ENCODE measurements at places on chromosomes 13 and 19.

- DNase-seq: peak; percentile 16
These were observed 43.2 kb downstream of the MLLT1 start for GRCh38 chr19:6236310-6237291.

DNA sequence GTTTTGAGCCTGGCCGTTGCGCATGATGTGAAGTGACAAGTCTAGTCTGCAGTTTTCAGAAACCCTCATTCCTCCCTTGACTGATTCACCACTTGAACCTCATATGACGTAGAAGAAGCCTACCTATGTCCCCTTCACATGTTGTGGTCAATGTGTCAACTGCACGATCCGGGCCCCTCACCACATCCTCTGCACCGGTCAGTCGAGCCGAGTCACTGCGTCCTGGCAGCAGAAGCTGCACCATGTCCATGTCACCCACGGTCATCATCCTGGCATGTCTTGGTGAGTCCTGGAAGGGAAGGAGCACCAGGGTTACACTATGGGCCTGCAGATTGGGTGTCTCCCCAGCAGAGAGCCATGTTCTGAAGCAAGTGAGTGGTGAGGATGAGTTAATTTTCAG lies at the start of gene KIR2DL4:
Gene KIR2DL4 (plus strand): TSS at position 201 of the 400 bp plus-strand sequence. CDS start 42 bp downstream, at position 243.
- no peak for DNase-seq

- no peak for DNase-seq
These were observed 484.5 kb downstream of the LIG4 start for GRCh38 chr13:107730813-107731212.

DNA sequence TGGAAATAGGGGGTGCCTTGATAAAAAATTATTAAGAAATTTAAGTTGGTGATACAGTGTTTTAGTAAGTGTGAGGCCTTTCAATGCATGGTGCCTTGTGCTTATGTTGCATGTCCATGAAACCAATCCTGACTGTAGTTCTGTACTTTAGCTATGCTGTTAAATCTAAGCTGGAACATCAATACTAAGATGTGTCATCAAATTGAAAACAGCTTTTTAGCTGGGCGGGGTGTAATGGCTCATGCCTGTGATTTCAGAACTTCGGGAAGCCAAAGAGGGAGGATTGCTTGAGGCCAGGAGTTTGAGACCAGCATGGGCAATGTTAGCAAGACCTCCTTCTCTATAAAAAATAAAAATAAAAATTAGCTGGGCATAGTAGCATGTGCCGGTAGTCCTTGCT lies 930.3 kb upstream of the PCDH9 start:
- DNase-seq: no peak

GRCh38 chr13:36858290-36858689 lies 39.3 kb downstream of the RFXAP start:
- peak; percentile 16 for DNase-seq

GRCh38 chr13:66780814-66781213 lies 449.3 kb downstream of the PCDH9 start:
- no peak for DNase-seq

DNA sequence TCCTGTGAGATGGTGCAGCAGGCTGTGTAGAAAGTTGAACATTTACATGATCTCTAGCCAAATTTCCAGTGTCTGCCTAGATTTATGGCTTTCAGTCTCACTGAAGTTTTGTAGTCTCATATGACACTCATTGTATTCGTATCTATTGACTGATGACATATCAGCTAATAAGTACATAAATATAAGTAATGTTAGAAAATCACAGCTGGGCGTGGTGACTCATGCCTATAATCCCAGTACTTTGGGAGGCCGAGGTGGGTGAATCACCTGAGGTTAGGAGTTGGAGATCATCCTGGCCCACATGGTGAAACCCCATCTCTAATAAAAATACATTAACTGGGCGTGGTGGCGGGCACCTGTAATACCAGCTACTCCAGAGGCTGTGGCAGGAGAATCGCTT lies 54.7 kb upstream of the HTR2A start:
- DNase-seq: no peak

DNA sequence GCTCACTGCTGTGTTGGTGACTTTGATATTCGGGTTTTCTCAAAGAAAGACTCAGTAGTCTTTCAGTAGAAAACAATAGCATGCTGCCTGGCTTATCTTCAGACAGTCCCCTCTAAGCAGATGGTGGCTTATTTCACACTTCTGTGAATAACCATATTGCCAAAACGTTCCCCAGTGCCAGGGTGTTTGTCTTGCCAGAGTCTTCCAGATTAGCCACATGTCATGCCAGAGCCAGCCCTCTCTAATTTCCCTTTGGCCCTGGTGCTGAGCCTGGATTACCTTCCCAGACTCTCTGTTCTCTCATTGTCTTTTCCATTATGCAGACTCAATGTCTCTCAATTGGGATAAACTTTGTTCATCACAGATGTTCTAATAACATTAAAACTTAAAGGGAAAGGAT lies 488.0 kb upstream of the ATXN8OS start:
- DNase-seq: no peak

DNA sequence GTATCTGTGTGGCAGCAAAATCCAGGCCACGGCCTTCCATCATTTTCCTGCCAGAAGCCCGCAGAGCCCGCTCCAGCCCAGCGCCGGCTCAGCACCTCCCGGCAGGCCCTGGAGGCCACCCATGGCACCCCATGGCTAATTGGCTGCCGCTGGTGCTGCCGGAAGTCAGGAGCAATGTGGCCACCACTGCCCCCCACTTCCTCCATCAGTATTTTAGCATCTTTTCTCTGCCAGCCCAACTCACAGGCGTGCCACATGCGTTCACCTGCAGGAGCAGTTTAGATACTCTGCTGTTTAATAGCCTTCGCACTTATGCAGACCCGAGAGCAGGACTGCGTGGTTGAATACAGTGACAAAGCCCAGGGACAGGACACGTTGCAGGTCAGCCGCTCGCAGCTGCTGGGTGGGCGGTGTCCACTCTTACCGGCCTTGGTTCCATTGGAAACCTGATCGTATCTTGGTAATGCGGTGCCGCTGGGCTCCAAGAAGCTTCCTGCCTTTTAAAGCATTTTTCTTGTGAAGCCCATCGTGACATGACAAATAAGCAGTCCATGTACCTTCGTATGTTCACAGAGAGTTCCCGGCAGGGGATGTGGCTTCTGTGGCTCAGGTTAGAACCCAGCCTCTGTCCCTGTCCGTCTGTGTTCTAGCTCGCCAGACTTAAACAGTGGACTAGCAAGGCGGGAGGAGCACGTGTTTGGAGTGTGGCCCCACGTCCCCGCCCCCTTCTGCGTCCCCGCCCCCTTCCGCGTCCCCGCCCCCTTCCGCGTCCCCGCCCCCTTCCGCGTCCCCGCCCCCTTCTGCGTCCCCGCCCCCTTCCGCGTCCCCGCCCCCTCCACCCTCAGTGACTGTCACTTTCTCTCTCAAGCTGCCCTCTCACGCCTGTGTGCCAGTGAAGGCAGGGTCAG lies 162.0 kb upstream of the SOX1 start:
- DNase-seq: no peak

DNA sequence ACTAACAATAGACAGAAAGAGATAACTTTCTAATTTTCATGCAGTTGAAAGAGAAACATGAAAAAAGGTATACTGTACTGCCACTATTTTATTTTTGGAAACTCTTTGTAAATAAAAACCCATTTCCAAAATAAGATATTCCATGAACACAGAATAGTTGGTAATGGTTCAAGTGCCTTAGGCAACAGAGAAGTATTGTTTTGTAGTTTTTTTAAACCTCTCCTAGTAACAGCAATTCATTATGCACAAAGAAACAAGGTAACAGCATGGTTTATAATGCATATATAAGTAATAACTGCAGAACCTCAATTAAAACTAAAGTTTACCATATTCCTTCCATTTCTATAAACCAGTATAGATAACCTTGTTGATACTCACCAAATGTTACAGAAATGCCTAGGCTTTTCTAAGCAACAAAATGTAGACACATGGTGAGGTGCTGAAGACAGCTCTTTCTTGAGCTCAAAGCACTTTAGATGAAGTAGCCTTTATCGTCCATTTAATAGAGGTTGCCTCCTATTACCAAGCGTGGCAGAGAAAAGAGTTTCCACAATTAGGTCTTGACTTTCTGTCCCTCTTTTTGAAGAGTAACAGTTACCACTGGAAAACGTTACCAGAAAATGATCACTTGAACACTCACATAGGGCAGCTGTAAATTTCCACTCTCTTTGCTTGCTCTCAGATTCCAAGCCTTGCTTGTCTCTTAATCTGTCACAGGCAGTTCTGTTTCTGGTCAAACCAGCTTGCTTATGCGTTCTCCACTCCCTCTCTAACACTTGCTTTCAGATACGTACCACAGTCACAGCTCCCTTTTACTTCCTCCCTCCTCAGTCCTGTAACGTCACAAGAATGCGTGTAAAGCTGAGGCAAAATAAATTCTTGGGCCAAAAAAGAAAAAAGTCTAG lies 42.9 kb downstream of the CAB39L start:
- DNase-seq: peak; percentile 13

DNA sequence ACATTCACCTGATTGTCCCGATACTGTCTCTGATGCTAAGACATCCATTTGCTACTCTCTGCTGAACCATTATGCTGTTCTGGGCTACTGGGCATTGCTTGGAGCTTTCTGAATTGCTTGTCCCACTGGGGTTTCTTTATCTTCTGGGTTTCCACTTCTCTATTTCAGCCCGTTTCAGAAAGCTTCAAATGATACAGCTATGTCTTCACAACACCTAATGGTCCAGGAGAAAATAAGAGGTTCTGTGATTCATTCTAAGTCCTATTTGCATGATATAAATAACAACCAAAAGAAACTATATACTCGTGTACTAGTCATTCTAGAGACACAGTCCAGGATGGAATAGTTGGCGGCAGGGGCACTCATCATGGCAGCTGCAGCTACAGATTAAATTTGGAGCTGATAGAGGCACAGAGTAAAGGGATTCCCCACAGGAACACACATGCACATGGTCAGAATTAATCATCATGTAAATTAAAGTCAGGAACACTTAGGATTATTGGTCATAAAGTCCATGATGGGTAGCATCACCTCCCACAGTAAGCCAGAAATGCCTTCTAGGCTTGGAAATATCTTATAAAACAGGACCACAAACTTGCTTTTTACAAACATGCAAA lies 33.3 kb upstream of the SCEL start:
- DNase-seq: no peak

- no peak for DNase-seq
These were observed 521.3 kb downstream of the UQCRFS1 start for GRCh38 chr19:28691683-28692082.

DNA sequence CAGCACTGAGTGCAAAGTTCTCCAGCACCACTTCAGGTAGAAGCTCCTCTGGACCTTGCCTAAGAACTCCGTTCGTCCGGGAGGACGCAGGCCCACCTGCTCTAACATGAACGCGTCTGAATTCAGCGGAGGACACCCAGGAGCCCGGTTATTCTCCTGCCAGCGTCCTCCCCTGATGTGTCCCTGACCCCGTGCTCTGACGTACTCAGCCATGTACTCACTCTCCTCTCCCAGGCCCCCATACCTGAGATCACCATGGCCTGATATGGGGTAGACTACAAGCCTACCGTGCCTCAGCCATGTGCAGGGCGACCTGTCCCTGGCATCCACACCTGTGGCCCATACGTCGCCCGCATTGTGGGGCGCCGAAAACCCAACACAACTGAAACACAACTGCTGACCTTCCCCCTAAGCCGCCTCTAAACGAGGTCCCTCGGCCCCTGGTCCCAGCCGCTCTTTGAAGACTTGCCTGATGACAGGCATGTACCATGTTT lies 744 bp upstream of the ZNF584 start:
- peak; percentile 16 for DNase-seq

- DNase-seq: no peak
These were observed 153.4 kb upstream of the TSHZ3 start for GRCh38 chr19:31502536-31503170.
